Substantia nigra (tissue), 51 donors: ENCODE measurements at places on chromosomes 4 and X.

GRCh38 chr4:94469221-94469784 lies 17.6 kb downstream of the PDLIM5 start:
- no peak for DNase-seq

DNA sequence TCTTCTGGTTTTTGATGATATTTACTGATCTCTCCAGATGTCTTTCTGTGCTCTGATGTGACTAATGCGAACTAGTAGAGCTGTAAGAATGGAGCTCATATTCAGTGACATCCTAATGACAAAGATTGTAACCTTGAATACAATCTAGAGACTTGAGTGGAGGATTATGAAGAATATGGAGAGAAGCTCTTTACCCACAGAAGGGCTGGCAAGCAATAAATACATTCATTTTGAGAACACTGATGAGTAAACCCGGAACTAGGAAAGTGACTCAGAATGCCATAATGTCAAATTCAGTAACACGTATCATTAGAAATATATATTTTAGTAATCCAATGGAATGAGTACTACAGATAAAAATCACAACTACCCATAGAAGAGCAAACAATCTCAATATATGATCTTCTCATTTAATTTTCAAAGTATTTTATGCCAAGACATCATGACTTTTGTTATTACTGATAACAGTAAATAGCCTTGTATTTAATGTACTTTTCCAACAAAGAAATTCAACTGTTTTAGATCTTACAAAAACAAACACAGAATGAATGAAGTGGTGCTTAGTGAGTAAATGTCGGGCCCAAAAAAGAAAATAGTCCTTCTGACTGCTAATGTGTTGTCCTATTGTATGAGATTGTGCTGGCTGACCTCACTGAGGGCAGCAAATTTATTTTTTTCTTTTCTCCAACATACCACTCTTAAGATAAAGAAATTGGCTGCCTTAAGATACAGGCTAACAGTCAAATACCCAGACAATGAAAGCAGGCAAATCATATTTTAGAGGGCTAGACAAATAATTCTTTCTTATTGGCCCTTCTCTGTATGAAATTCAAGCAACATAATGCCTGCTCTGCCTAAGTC lies 49.2 kb upstream of the HDAC8 start:
- DNase-seq = no peak

GRCh38 chr4:160811956-160812355 lies 1351.8 kb downstream of the FSTL5 start:
- no peak for DNase-seq

DNA sequence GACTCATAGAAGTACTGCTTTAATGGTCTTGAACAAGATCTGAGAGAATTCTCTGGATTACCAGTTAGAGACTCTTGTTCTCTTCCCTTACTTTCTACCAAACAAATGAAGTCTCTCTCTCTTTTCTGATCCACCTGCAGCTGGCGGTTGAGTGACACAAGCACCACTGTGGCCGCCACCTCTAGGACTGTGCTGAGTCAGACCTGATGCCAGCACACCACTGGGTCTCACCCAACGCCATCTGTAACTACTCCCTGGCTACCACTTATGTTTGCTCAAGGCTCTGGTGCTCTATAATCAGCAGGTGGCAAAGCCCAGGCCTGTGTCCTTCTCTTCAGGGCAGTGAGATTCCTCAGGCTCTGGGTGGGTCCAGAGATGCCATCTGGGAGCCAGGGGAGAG lies 1173.5 kb downstream of the RPA4 start:
- DNase-seq = no peak

DNA sequence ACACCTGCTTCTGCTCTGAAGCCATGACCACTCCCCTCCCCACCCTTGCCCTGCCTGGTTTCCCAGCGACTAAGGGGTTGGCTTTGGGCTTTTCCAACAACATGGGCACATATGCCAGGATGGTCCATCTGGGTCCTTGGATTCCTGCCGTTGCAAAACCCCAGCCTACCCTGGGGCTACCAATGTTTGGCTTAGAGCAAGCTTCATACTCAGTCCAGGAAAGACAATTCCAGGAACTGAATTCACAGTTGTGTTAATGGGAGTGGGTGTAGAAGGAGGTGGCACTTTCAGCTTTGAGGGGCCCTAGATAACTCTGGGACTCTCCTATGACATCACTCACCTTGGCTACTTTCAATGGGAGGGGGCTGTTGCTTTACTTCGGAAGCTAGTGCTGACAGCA lies 9.0 kb downstream of the FGFBP1 start:
- DNase-seq = no peak

GRCh38 chr4:79497001-79497400 lies 89.0 kb upstream of the GK2 start:
- no peak for DNase-seq

DNA sequence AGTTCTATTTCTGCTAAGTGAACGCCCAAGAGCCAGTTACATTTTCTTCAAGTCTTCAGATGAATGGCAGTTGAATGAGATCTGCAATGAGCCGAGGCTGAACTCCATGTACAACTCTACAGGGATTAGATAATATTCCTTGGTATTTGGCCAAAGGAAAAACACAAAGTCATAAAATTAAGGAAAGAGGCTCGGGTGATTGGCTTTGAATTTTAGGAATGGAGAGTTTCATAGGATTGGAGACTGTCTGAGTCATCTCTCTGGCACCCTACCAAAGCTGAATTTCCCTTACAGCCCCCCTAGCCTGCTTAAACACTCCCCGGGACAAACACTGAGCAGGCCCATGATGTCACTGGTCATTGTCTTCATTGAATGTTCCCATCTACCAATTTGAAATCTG lies 188.0 kb upstream of the C1QTNF7 start:
- no peak for DNase-seq

DNA sequence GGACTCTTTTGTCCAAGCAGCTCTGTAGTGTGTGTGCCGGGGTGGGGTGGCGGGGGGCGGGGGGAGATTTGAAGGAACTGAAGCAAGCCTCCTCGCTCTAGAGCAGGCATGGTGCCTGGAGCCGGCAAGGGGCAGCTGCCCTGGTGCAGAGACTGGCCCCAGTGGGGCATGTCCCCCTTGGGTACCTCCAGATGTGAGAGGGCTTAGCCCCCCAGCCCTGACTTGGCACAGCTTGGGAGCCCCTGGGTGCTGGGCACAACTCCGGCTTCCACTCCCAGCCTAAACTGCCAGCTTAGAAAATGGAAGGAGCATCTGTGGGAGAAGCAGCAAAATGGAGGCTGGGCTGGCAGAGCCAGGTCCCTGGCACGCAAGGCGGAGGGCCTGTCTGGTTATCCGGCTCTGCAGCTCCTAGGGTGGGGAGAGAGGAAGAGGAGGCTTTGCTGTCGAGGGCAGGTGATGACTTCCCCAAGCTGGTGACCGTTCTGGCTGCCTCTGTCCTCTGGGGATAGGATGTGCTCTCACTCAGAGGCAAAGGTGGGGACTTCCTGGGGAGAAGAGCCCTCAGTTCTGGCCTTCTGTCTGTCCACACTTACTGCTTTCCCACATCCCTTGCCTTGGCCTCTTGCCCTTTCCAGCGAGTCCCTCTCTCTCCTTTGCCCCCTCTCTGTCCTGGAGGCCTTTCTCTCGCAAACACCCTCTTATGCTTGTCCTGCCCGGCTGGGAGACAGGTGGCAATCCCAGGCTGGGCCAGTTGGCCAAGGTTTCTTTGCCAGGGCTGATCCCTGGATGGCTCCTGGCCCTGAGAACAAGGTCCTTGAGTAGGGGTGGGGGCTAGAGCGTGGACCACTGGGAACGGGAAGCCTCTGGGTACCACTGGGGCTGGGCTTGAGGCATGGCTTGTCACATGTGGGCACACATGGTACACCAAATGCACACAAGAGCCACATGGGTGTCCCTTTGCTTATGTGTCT lies 2.0 kb downstream of the DLG3 start:
- DNase-seq = no peak

- no peak for DNase-seq
These were observed 29.8 kb upstream of the EMCN start for GRCh38 chr4:100547541-100548199.

- no peak for DNase-seq
These were observed 140.6 kb upstream of the ARX start for GRCh38 chrX:25156323-25156722.

GRCh38 chr4:9999956-10000561 lies 21.2 kb downstream of the SLC2A9 start:
- DNase-seq = no peak

DNA sequence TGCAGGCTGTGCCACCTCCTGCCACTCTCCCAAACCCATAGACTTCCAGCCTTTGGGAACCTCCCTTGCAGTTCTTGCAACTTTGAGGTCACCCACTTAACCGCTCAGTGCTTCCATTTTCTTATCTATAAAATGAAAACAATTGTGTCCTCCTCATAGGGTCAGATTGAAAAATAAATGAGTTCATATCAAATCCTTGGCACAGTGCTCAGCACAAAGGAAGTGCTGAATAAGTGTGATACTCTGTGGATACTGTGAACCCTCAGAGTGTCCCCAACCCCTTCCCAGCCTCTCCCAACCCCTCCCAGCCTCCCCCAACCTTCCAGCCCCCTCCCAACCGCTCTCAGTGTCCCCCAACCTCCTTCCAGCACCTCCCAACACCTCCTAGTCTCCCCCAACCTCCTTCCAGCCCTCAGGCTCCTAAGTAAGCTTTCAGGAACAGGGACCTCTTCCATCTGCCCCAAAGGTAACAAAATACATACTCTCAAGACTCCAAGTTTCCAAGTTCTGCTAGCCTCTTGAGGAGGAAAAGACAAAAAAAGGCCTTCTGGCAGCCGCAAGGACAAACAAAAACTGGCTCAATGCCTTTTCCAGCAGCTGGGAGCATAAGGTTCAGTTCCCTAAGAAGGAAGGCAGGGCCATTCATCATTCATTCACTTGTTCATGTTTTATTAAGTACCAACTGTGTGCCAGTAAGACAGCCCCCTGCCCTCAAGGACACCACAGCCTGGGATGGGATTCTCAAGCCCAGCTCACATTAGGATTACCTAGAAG lies 46.1 kb upstream of the LGI2 start:
- DNase-seq = no peak

DNA sequence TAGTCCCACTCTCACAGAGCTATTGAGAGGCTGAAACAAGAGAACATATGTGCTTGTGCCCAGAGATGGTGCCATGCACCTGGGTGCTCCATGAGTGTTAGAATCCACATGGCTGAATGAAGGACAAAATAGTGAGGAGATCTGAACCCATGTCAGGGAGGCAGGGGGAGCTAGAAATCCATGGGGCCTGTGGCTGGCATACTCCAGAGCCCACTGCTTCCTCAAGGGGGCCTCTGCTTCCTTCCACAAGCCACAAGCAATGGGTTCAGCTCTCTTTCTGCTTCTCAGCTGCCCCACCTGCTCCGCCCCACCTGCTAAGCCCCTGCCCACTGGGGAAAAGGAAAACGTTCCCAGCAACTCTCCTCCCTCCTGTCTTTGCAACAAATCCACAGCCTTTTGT lies 46.1 kb downstream of the PJA1 start:
- no peak for DNase-seq

- no peak for DNase-seq
These were observed 803.6 kb downstream of the ADGRL3 start for GRCh38 chr4:62003695-62004094.

DNA sequence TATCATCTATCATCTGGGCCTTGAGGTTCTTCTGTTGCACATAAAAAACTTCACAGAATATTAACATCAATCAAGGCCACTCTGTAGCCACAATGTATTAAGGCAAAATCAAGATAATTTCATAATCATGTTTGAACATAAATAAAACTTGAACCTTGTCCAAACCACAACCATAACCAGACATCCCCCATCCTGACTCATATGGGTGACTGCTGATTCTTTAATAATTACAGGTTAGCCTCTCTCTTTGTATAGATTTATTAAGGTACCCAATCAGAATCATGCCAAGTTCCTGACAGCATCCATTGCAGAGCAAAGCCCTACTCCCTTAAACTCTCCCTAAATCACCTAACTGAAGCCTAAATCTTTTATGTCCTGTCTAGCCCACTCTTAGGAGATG lies 16.7 kb upstream of the AREG start:
- no peak for DNase-seq

DNA sequence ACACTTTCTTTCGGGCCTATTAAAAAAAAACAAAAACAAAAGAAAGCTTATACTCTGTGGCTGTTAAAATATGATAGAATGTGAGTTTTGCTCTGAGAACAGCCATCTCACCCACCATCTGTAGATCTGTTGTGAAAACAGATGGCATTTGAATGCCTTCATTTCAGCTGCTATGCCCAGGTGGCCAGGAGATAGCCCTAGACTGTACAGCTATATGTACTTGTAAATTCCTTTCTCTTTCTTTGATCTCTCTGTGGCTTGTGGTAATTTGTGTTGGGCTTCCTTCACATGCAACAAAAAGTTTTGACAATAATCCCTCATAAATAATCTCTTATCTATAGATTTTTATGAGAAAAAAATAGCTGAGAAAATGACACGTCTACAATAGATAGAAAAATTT lies 38.1 kb downstream of the PNPLA4 start:
- no peak for DNase-seq

GRCh38 chrX:51456246-51456645 lies 40.1 kb downstream of the NUDT11 start:
- DNase-seq = no peak

- no peak for DNase-seq
These were observed 49.1 kb downstream of the RASGEF1B start for GRCh38 chr4:81422595-81422994.

- DNase-seq = no peak
These were observed 4.7 kb downstream of the SRPX2 start for GRCh38 chrX:100648458-100649417.

GRCh38 chrX:49996474-49996873 lies 74.1 kb downstream of the CLCN5 start:
- no peak for DNase-seq

- DNase-seq = no peak
These were observed 171.7 kb downstream of the STK32B start for GRCh38 chr4:5222951-5223350.

- DNase-seq = no peak
These were observed 65.6 kb upstream of the BMP2K start for GRCh38 chr4:78710536-78710935.
